ENCODE measurements at places on chromosomes 4 and X.

DNA sequence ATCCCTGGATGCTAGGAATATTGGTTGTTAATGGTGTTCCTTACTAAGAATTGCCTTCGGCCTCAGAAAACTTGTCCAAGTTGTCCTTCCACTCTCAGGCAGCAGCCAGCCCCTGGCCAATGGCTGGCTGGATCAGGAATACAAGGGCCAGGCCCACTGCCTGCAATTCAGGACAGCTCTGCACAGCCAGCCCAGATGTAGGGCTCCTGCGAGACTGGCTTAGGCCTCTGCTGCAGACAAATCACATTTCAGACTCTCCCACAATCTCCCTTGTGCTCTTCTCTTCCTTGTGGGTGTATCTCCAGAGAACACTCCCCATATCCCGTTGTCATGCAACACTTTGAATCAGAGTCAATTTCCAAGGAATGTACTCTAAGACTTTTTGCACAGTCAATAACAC, 747.6 kb upstream of the FTHL17 start:
- no peak for DNase-seq

- no peak for DNase-seq
Observed at GRCh38 chrX:82648062-82648461, 860.0 kb upstream of the POU3F4 start.

DNA sequence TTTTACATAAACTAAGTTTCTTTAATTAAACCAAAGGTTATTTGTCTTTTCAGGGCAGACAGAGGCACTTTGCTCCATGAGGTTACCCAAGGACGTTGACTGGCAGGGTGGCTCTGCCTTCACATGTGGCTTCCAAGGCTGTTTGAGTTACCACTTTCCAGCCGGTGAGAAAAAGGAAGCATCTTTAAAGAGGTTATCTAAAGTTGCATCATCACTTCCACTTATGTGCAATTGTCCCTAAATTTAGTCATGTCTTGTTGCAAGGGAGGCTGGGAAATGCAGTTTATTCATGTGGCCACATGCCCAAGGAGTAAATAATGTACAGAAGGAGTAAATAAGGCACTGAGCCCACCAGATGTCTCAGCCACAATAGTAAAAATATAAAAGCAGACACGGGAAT, 29.0 kb upstream of the RAP1GDS1 start:
- no peak for DNase-seq

DNA sequence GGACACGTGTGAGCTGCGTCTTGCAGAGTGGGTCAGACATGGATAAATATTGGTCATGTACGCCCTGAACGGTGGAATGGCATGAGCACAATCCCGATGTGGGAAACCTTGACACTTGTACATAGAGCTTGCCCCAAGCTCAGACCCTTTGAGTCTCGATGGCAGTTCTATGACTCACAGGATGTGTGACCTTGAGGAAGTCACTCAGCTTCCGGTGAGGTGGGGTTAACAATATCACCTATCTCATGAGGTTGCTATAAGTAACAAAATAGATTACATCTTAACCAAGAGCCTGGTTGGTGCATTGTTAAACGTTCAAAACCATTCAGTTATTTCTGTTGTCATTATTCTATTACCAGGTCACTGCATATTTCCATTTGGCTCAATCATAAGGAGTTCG, 109.1 kb upstream of the TBL1X start:
- DNase-seq, result no peak

- DNase-seq, result no peak
Observed at GRCh38 chr4:47668810-47669408, 169.0 kb downstream of the CORIN start.

GRCh38 chrX:5113128-5113527, 1115.5 kb downstream of the NLGN4X start:
- no peak for DNase-seq

DNA sequence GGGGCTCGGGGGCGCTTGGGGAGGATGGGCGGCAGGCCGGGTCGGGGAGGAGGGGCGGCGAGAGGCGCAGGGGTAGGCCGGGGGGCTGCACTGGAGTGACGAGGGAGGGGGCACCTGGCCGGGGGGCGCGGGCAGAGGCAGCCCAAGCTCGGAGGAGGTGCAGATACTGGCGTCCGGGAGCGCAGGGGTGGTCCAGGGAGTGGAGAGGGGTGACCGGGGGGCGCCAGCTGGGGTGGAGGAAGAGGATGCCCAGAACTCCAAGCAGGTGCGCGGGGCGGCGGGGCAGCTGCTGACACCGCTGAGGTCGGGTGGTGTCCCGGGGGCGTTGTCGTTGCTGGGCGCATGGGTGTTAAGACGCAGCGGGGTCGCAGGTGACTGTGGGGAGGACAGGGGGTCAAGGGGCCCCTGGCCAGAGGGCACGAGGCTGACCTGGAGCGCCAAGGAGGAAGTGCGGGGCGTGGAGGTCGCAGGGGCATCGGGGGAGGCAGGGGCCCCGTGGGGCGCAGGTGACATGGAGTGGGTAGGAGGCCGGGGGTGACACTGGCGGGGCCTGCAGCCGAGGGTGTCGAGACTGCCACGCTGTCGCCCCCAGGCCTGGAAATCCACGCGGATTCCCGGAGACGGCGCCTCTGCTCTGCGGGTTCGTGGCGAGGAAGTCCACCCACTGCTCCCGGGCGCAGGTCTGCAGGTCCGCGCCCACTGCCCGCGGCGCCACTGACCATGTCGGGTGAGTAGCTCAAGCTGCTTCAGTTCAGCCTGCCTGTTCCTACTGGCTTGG, 928 bp downstream of the GYG2 start:
- DNase-seq, result no peak

- DNase-seq, result no peak
Observed at GRCh38 chr4:113998079-113998478, 18.6 kb upstream of the ARSJ start.

GRCh38 chr4:2393353-2394270, 24.8 kb downstream of the ZFYVE28 start:
- no peak for DNase-seq

- DNase-seq, result no peak
Observed at GRCh38 chr4:89823416-89823815, 13.5 kb downstream of the SNCA start.

DNA sequence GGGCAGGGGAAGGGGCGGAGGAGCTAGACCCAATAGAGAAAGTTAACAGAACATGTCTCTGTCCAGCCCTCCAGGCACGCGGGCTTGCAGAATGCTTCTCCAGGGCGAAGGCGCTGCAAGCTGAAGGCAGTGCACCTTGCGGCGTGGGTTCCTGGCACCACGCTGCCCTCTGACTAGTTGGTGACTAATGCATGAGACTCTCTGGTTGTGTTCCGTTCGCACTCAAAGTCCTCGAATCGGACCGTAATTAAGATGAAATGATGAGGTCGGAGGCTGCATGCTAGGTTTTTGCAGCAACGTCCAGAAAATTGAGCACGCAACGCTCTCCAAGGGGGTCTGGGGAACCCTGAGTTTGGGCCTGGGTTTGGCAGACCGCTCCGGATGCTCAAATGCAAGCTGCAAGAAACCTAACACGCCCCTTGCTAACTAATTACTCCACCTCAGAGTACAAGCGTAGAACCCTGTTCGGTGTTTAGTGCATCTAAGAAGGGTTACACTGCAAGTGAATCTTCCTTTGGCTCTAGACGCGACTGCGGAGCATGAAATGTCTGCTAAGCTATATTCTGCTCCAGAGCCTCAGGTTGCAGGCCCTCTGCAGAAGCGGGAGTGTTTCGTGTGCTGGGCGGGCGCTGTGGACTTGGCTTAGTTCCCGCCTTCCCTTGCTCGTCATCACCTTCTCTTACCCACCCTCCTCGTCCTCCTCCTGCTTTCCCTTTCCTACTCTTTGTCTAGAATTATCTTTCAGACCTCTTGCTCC, 57.1 kb upstream of the NKAP start:
- DNase-seq, result no peak

DNA sequence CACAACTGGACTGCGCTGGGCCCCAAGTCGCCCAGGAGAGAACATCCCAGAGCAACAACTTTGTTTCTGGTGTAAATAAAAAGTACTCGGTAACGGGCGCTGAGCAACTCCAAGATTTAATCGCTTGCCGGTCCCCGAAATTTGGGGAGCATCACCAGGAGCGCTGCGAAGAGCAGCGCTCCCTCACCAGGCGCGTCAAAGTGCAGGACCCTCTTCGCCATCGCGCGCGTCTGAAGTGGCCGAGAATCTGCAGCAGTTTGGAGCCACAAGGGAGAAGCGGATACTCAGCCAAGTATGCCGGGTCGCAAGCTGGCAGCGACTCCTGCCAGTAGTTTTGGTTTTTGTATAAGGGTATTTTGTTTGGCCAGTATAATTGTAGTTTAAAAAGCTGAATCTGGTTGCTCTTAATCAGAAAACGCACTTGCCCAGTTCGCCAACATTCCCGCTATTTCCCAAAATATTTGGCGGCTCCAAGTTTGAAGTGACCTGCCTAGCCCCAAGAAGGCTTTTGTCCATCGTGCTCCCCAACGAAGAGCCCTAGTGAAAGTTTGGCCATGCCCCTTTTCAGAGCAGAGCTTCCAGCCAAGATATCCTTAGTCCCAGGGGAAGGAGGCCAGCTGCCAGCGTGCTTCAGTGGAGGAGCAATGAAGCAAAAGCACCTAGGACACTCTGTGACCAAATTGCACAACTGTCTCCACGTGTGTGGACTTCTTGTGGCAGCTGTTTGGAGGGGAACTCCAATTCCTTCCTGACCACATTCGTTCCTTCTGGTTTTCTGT, 557 bp upstream of the KDR start:
- no peak for DNase-seq

DNA sequence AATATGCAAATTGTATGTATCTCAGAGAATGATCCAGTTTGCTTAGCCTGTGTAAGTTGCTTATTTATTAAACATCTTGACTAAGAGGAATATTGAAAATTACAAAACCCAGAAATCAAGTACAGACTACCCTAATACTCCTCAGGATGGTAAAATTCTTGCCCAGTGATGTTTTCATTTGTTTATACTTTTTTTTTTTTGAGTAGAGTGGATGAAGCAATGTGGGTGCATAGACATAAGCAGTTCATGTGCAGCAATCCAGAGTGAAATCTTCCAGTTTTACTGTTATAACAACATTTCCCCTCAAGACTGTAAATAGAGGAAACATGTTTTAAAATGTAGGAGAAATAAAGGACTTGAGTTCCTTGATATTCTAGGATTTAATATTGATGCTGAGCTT, 4.7 kb downstream of the GLRB start:
- DNase-seq, result no peak

- DNase-seq, result no peak
Observed at GRCh38 chr4:32985256-32985655, 2265.1 kb downstream of the PCDH7 start.

GRCh38 chr4:83716874-83717273, 181.0 kb downstream of the GPAT3 start:
- DNase-seq, result no peak

DNA sequence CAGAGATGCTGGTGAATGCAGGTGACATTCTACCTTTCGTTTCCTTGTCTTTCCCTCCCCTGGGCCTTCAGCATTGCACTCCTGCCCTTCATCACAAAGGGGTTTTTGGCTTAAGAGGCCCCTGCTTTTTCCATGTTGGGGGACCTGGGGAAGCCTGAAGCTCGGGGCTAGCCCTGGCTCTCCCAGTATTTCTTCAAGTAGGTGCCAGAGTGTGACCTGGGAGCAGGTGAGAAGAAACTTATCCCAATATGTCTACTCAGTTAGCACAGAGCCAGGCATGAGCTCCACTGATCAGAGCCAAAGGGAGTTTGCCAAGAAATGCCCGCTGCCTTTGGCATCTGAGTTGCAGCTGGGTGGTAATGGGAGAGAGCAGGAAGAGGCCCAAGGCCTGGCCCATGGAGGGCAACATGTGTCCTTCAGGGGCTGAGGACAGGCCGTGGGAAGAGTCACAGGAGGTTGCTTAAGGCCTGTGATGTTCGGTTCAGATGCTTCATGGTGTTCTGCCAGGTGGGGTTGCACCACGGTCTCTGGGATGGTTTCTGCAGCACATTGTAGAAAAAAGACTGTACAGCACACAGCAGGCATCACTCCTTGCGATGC, 7.6 kb downstream of the PRRG3 start:
- no peak for DNase-seq

DNA sequence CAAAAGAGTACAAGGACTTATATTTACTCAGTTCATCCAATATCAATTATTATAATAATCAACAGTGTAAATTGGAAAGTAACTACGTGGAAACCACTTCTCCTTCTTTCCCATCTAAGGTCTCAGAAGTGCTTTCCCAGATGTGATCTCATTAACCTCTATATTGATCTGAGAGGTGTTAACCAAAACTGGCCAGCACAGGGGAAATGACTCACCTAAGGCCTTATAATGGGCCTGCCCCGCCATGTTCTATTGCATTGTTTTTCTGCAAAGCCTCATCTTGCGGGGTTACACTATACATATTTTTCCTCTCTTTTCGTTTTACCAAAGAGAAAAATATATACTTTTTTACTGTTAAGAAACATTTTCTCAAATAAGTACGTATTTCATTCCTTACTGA, 20.5 kb downstream of the RAB40A start:
- DNase-seq, result no peak

GRCh38 chrX:68693481-68694434, 46.3 kb downstream of the STARD8 start:
- DNase-seq, result no peak

DNA sequence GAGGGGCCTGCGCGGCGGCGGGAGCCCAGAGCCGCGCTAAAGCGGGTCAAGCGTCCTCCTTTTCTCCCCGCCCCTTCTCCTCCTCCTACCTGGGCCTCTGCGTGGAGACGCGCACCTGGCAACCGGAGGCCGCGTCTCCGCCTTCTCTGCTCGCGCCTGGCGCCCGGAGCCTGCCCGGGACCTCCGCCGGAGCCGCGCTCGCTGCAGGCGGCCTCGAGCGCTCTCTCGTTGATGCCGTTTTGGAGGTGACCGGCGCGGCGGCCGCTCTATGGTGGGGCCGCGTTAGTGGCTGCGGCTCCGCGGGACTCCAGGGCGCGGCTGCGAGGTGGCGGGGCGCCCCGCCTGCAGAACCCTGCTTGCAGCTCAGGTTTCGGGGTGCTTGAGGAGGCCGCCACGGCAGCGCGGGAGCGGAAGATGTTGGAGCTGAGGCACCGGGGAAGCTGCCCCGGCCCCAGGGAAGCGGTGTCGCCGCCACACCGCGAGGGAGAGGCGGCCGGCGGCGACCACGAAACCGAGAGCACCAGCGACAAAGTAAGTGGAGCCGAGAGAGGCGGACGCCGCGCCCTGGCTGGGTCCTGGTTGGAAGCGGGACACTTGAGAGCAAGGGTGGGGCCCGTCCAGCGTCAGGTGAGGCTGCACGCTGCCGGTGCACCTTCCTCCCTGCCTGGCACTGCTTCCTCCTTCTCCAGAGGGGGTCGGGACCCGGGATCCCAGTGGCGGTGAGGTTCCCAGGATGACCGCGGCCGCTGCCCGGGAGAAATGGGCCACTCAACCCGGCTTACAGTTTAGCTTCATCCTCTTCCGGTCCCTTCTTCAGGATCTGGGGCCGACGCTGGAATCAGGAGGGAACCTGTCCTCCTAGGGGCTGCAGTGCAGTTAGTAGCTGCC, at the start of gene CDS1:
Gene CDS1 (plus strand): TSS at position 140 of the 888 bp plus-strand sequence. CDS start 275 bp downstream, at position 415.
- no peak for DNase-seq

DNA sequence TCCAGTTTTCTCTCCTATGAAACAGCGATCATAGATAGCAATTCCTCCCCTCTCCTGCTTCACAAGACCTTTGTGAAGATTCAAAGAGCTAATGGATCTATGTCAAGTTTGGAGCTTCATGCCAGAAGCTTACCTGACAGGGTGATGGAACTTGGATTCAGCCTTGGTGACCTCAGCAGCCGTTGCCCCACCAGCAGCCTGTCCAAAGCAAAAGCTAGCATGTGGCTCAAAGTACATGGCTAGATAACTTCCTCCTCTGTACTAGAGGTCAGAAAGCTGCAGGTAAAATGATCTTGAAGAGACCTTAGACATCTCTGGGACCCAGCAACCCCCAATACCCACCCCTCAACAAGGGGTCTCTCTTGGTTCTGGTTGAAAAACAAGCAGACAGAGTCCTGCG, 1.8 kb downstream of the RIPPLY1 start:
- DNase-seq, result no peak

- DNase-seq, result no peak
Observed at GRCh38 chrX:9957743-9958142, 9.4 kb upstream of the CLDN34 start.

Measured in thymus (tissue), 14 donors.